SJCRH30 (cell line): ENCODE measurements at places on chromosomes 12 and 14.

DNA sequence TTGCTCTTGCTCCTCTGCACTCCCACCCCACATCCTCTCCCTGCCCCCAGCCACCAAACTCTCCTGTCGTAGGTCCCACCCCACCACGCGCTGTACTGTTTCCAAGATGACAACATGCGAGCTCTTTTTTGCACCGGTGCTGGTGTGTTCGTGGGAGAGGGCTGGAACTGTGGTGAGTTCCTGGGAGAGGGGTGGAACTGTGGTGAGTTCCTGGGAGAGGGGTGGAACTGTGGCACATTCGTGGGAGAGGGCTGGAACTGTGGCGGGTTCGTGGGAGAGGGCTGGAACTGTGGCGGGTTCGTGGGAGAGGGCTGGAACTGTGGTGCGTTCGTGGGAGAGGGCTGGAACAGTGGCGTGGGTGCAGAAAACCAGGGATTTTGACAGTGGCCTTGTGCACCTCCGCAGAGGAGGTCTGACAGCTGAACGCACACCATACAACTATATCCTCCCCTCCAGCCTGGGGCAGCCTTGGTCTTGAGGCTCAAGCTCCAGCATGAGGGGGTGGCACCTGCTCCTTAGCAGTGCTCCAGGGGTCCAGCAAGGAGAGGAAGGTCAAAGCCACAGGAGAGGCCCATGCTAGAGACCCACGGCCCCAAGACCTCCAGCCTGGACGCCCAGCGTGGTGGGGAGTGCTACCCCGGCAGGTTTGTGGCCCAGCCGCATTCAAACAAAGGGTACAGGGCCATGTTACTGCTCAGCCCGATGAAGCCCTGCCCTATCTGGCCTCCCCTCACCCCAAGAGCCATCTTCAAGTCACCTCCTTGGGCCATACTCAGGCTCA is 50.1 kb downstream of the ACTN1 start:
- no peak for DNase-seq

DNA sequence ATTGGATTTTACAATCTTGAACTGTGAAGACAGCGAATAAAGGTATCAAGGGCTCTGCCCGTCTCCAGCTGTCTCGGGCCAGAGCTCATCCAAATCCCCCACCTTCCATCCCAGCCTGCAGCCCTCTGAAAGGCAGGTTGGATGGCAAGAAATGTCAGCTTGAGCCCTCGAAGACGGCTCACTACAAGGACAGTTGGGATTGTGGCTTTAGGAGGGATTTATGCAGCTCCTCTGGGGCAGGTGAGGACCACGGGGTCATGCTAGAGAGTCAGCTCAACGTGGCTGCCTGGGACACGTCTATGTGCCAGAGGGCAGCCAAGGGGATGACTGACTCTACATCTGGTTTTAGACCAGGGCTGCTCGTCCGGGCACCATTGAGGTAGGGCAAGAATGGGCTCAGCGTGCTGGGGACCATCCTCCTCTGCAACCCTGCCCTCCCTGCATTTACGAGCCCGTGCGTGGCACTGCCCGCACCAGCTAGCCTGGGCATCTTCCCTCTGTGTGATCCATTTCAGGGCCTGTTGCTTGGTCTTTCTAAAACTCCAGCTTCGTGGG is 16.2 kb downstream of the MVK start:
- no peak for DNase-seq

DNA sequence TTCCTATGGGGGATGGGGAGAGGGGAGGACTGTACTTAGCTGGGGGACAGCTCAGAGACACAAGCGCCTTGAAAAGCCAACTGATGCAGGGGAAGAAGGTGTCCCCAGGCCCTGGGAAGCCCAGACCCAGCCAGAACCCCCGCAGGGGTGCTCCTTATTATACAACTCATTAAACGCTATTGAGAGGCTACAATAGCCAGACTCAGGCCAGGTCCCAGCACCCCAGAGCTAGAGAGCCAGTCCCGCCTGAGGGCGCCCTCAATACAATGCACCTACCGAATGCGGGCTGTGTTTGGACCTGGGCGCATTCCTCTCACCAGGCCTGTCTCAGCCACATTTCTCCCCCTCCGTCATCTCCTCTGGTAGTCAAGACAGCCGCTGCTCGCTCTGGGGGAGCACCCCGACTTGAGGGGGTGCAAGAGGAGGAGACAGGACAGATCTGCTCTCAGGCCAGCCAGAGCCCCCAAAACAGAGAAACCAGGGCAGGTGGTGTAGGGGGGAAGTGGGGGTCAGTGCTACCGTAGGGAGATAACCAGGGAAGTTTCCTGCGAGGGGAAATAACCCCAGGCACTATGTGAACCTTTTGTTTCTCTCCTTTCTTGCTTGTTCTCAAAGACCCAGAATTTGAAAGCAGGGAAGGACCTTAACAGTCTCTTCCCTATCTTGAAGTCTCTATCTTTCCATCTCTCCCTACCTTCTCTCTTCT is 6.1 kb upstream of the ASIC1 start:
- no peak for DNase-seq

DNA sequence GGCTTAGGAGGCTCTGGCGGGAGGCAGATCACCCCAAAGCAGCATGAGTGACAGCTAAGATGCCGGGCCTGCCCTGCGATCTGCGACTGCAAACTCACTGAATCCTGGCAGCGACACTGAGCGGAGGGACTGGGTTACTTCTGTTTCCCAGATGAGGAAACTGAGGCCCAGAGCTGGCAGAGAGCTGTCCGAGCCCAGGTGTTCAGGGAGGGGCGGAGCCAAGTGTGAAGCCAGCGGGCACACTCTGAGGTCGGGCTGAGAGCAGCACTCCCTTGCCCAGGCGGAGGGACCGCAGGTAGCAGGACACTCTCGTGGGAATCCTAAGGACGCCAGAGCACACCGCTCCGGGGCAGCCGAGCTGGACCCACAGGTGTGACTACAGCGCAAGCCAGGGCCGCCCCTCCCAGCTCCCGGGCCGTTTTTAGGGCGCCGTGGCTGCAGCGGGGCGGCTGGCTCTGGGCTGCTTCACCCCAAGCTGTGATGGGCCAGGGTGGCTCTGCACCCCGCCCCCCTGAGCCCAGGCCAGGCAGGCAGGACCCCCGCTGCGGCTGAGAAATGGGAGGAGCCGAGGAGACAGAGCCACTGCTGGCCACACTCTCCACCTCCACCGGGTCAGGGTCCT is 27.4 kb downstream of the MMP17 start:
- DNase-seq = no peak

- DNase-seq = no peak
These were observed 229.6 kb upstream of the NAV3 start for GRCh38 chr12:77601069-77601468.

DNA sequence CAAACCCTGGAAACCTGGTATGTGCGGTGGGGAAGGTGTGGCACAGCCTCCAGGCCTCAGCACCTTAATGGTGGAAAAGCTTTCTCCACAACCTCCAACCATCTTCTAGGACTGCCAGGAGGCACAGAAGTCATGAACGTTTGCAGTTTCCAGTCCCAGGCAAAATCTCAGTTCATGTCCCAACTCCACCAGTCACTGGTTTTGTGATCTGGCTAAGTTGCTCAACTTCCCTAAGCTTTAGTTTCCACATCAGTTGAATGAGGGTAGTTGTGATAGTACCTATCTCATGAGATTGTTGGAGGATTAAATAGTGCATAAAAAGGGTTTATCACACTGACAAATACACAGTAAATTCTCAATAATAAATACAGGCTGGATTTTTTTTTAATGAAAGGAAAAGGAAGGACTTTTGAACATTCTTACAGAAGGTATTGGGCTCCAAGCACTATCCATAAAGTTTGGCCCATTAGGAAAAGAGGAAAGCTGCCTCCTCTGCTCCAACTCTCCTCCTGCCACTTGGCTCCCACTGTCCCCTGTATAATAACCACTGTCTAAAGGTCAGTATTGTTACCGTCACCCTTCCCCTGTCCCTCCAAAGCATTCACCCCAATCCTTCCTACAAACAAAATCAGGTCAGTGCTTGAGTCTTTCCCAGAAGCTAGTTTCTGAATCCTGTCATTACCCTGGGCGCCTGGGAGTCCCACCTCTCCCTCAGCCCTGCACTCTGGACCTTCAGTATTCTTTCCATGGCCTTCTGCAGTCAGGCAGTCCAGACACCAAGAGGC is 6.3 kb downstream of the PCK2 start:
- no peak for DNase-seq

- DNase-seq = no peak
These were observed 2.1 kb upstream of the OXA1L start for GRCh38 chr14:22764382-22764781.

- DNase-seq = peak; percentile 47
These were observed 430.3 kb downstream of the RAD51B start for GRCh38 chr14:68249661-68250451.

GRCh38 chr14:67943947-67944346 is 124.4 kb downstream of the RAD51B start:
- DNase-seq = peak; percentile 92

DNA sequence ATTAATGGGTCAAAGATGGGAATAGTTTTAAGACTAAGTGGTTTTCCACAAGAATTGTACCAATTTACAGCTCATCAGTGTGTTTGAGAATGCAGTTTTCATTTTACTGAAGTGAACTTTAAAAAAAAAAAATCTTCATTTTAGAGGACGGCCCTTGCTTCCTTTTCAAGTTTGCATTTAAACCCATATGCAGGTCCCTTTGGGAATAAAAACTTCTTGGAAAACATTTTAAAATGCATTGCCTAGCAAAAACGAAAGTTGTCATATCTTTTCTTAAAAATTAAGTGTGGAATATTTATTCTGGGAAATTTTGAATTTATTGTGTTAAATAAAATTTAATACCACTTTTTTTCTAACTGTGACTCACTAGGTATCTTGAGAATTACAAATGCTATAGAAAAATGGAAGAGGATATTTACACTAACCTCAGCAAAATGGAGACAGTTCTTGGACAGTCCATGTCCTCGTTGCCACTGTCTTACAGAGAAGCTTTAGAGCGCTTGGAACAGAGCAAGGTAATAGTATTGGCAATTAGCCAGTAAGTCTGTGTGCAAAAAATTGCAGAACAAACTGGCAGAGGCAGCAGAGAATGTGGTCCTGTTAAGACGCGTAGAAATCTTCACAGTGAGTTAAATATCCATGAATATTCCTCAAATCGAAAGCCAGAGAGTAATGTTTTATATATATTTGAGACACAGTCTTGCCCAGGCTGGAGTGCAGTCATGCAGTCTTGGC is 209.7 kb downstream of the SYNE2 start:
- no peak for DNase-seq

DNA sequence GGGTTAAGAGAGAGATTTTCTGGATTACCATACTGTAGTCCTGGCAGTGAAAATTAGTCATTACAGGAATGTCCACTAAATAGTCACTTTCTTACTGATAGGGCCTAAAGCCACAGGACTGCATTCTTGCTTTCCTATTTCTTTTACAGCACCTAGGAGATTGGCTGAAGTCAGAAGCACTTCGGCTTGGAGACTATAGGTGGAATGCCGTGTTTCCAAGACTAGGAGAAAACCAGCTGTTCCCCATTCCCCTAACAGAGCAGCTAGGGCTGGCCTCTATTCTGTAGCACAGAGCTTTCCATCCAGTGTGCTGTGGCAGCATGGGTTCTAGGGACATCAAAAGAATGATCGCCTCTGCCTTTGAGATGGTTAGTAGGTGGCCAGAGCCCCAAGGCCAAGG is 15.1 kb downstream of the PIGH start:
- DNase-seq = no peak

DNA sequence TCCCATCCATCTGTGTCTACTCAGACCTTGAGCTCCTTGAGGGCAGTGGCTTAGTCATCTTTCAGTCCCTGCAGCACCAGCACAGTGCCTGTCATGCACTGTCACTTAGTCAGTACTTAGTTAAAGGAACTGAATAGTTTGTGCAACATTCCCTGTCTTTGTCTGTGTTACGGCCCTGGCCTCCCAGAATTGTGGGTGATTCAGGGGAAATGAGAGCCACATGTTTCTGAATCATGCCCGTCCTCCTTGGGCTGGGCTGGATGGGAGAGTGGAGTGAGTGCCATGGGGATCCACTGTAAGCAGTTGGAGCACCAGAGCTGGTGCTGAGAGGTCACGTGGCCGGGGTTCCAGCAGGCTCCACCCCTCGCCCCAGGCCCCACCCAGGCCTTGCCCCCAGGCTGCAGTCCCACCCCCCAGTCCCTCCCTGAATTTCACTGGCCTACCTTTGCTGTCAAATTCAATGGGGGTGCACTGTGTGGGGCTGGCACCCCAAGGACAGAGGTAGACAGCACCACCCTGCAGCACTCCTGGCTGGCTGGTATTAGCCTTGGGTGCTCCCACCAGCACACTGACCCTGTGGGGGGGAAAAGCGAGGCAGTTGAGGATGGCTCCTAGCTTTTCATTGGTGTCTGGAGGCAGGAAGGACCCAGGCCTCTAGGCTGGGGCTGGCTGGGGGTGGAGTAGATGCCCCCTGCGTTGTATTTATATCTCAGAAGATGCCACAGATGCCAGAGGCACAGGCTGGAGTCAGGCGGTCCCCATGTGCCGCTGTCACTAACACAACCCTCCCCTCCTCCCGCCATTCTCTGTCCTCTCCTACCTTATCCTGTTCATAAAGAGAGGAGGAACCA is 7.5 kb downstream of the ITGA5 start:
- DNase-seq = no peak

GRCh38 chr14:89432226-89432625 is 15.2 kb upstream of the FOXN3 start:
- DNase-seq = no peak
